Frontal cortex (tissue), 4 donors: ENCODE measurements at places on chromosomes 7 and 10. TPM values are rescaled to one million over a fixed set of nuclear protein-coding genes. Genes with fewer than 3 reads are reported as not detected.

DDC gene
- total RNA-seq: 0.82 TPM

CACUL1 gene
- 31.4 TPM for total RNA-seq

PCLO gene
- total RNA-seq: 41.2 TPM

TMEM184A gene
- not detected for total RNA-seq

PLXDC2 gene
- 10.6 TPM for total RNA-seq
